ENCODE measurements at places on chromosomes 1 and 21. TPM values are rescaled to one million over a fixed set of nuclear protein-coding genes. Genes with fewer than 3 reads are reported as not detected.

Gene NUDT4B
- polyA plus RNA-seq: 0.40 TPM

GRCh38 chr1:198125995-198126735, 30.6 kb upstream of the NEK7 start:
- no peak for DNase-seq

- DNase-seq: no peak
These were observed 554.3 kb upstream of the B3GALT2 start for GRCh38 chr1:193740762-193741161.

Gene LCE2A
- not detected for polyA plus RNA-seq

Gene TIPRL
- polyA plus RNA-seq: 54.4 TPM

Gene SLC22A15
- 3.2 TPM for polyA plus RNA-seq

DNA sequence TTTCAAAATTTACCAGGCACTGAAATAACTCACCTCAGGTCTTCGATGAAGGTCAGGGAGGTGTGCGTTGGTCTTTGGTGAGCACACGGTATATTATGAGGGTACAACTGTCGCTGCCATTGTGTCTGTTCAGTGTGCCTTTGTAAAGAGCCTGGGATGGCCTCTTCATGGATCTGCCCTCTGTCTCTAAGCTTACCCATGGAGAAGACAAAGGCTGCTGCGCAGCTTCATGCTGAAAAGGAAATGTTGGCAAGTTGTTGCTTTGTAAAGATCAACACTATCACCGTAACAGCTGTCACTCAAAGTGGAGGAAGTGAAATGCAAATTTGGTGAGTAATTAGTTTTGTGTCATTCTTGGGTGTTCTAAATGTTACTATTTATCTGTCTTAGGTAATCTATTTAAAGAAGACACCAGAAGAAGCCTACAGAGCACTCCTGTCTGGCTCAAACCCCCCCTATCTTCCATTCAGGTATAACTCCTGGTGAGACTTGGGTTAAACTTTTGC, 71.6 kb downstream of the CDC14A start:
- DNase-seq: no peak

- peak; percentile 22 for DNase-seq
These were observed 24.8 kb downstream of the TM2D1 start for GRCh38 chr1:61699911-61700851.

Gene KLHL17
- polyA plus RNA-seq: 9.2 TPM

- no peak for DNase-seq
These were observed 410.6 kb downstream of the NTNG1 start for GRCh38 chr1:107551456-107551855.

Gene SYT14
- polyA plus RNA-seq: 0.49 TPM

DNA sequence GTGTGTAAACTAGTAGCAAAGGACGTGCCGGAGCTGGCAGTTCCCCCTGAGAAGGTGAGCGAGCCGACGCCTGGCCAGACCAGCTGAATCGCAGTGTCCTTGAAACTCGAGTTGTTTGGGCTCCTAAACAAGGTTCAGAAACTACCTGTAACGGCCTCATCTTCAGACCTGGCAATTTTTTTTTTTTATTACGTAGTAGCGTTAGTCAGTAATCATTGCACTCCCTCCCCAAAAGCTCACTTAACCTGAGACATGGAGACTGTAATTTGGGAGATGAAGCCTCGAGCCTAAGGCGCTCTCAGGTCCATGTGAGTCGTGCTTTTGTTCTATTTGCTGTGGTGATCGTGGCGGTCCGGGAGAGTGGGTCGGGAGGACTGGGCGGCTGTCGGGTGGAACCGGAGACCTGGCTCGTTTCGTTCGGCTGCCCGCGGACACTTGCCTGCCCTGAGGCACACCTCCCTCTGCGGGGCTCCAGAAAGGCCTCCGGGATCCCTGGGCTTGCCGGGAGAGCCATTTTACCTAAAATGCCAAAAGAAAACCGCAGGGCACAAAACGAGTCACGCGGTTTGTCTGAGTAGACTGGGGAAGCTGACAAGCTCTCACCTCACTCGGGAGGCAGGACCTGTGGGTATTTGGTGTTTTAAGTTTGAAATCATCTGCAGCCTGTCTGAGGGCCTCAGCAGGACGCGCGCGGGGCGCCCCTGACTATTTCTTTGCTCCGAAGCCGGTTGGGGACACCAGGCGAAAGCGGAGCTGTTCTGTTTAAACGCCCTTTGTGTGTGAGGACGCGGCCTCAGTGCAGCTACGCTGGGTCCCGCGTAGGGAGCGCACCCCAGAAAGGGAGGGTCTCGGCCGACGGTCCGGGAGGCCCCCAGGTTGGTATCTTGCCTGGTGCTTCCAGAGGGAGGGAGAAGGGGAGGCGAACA, 722 bp downstream of the LHX8 start:
- no peak for DNase-seq

- no peak for DNase-seq
These were observed 256.0 kb upstream of the LYPLAL1 start for GRCh38 chr1:218917656-218918055.

Gene AKNAD1
- polyA plus RNA-seq: 0.44 TPM

- DNase-seq: no peak
These were observed 37.1 kb downstream of the CCN1 start for GRCh38 chr1:85617633-85618100.

Gene BGLAP
- polyA plus RNA-seq: 5.8 TPM

DNA sequence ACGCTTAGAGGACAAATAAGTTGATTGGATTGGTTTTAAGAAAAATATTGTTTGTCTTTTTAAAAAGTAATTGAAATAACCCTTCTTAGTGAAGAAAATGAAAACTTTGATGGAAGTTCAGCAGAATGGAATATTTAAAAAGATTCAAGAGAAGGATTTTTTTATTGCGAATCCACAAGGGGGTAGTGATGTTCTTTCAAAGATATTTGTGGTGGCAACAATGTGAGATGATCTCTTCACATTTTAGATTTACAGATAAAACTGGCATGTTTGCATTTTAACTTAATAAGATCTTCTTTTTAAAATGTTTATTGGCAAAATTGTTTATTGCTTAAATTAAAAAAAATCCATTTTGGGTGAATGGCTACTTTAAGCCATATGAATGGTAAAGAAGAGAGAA, 8.9 kb downstream of the CAMTA1 start:
- peak; percentile 43 for DNase-seq

DNA sequence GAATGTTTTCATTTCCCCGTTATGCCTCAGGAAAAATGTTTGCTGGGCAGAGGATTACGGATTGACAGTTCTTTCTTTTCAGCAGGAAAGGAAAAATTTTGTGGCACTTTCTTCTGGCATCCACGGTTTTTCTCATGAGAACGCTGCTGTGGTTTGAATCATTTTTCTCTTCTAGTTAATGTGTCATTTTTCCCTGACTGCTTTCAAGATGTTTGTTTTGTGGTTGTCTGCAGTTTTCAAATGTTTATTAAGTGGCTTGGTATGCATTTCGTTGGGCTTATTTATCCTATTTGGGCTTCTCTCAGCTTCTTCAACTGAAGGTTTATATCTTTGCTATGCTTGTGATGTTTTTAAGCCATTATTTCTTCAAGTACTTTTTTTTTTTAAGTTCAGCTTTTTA, 359.0 kb downstream of the RGS7 start:
- DNase-seq: no peak

- no peak for DNase-seq
These were observed 165.1 kb downstream of the DAB1 start for GRCh38 chr1:57258557-57259325.

DNA sequence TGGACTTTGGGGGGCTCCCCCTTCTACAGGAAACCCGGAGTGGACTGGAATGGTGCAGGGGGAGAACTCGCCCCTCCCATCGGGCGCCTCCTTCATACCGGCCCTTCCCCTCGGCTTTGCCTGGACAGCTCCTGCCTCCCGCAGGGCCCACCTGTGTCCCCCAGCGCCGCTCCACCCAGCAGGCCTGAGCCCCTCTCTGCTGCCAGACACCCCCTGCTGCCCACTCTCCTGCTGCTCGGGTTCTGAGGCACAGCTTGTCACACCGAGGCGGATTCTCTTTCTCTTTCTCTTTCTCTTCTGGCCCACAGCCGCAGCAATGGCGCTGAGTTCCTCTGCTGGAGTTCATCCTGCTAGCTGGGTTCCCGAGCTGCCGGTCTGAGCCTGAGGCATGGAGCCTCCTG, at the start of gene TNFRSF14:
Gene TNFRSF14, plus strand, starts transcription at position 95 of the 401 bp plus-strand sequence. Its CDS starts 294 bp downstream, at position 389.
- DNase-seq: peak; percentile 51

- no peak for DNase-seq
These were observed 3.9 kb upstream of the FLG start for GRCh38 chr1:152328801-152329391.

- DNase-seq: peak; percentile 79
These were observed 1.7 kb downstream of the WNT9A start for GRCh38 chr1:227945891-227946623.

Gene KCNT2
- 5.8 TPM for polyA plus RNA-seq

Gene HLCS
- 15.9 TPM for polyA plus RNA-seq

DNA sequence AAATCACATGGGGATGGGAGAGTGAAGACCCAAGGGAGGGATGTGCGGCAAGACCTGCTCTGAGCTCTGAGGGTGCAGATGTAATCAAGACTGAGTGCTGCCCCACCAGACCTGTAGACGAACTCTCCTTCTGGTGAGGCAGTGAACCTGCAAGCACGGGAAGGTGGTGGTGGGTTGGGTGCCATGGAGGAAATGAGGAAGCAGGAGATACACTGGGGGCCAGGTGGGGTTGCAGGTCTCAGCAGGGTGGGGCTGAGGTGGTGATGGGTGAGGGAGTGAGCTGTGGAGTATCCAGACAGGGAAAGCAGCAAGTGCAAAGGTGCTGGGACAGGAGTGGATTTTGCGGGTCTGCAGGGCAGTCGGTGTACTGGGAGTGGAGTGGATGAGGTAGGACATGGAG, 102.3 kb downstream of the KCNJ15 start:
- no peak for DNase-seq

DNA sequence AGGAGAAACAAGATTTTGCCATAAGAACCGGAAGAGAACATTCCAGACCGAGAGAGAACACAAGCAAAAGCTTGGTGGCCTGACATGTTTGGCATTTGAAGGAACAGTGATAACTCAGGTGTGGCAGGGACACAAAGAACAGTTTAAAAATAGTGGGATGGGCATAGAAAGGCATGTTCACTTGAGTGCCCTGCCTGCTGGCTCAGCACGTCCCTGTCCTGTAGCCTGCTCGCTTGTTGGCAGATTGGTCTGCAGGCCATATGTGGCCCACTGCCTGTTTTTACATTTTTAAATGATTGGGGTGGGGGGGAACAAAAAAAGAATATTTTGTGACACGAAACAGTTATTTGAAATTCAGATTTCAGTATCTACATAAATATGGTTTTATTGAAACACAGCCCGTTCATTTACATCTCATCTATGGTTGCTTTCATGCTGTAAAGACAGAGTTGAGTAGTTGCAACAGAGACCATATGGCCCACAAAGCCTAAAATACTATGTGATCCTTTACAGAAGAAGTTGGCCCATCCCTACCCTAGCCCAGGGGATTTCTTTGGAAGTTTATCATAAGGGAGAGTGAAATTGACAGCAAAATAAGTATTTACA, 100.7 kb downstream of the RGL1 start:
- DNase-seq: no peak

Gene CFHR1
- polyA plus RNA-seq: 3.0 TPM
